Activated naive CD4-positive, alpha-beta T cell (primary cell): ENCODE measurements at places on chromosomes 2 and 18.

- DNase-seq = no peak
Observed at GRCh38 chr2:120241684-120242083, 11.0 kb upstream of the RALB start.

DNA sequence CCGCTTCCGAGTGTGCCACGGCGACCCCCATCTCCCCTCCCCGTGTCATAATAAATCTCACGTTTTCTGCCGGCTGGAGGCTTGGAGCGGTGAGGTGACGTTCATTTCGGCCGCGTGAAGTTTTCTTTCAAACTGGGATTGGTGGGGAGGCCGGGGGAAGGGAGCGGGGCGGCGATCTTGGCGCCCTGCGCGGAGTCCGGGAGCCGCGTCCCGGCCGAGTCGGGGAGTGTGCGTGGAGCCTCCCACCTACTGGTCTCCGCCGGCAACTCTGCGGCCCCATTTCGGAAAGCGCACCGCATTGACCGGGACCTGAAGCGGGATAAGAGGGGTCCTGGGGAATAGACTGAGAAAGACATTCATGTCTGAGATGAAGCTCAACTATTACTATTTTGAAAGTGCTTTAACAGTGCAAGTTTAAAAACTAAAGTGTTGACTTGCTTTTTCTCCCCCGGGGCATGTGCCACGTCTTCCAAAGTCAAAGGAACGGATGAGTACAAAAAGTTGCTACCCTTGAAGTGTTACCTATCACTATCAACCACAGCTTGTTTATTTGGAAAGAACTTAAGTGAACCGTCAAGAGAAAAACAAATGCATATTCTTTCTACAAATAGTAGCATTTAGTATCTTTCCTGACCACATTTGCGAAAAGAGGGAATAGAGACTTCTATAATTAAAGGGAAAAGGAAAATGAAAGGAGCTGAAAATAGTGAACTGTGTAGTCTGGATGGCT is 818 bp upstream of the IKZF2 start:
- no peak for DNase-seq

DNA sequence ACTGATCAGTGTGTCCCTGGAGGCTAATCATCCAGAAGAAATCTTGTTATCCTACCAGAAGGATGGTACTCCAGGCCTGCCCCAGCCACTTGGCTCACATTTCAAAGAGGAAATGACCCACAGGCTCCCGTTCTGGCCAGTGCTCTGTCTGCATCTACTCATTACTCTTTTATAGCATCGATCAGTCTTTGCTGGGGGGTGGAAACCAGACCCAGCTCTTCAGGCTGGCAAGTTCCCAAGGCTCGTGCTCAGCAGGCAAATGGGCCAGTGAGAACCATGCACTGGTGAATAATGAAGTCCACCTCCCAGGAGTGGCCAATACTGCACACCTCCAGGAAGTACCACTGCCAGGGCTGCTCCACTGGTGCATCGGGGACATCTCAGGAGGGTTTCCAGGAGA is 38.8 kb downstream of the DNER start:
- DNase-seq = no peak

GRCh38 chr18:8997634-8998033 is 104.9 kb upstream of the NDUFV2 start:
- no peak for DNase-seq

- no peak for DNase-seq
Observed at GRCh38 chr2:217478831-217479455, 523.9 kb downstream of the TNS1 start.

GRCh38 chr2:170224692-170225294 is 46.8 kb downstream of the MYO3B start:
- DNase-seq = no peak

DNA sequence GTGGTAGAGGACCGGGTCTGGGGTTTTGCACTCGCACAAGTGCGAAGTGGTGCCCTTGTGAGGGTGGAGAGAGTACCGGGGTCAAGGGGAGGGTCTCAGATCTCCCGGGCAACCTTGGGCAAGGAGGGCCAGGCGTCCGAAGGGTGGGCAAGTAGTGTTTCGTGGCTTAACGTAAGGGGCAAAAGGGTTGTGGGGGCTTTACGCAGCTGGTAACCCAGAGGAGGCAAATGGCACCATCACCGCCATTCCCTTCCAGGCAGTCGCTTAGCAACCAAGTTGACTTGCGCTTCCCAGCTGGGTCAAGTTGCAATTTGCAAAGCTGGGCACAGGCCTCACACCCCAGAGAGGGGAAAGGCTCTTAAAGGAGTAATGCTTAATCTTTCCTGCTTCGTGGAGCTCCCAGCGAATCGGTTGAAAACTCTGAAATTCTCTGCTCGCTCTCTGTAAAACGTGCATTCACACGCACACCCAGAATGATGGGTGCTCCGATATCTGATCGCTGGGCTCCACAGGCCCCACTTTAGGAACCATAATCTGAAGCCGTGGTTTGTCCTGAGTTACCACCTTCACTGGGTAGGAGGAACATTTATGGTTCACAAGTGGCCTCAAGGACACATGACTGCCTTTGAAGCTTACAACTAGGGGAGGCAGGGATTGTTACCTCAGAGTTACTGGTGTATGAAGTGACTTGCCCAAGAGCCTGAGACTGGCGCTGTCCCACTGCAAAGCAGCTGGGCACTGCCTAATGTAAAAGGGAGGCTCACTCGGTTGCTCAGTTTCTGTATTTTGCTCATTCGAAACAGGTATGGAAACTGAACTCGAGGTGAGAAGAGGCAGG is 127.9 kb downstream of the UXS1 start:
- DNase-seq = no peak

DNA sequence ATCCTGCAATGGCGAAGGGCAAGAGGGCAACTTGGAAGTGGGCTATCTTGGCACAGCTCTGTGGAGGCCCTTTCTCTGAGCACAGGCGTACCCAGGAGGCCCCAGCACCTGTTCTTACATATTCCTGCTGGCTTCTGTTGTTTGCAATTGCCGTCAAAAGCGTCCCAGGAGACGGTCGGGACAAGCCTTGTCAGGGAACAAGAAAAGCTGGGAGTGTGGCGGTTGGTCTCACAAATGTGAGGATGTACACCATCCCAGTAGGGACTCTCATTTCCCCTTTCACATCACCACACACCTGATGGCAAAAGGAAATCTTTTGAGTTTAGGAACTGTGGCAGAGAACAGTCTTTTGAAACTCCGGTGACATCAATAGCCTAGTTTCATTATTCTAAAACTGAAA is 94.7 kb upstream of the EFEMP1 start:
- DNase-seq = no peak

GRCh38 chr2:240877460-240878340 is 9.1 kb downstream of the AGXT start:
- DNase-seq = no peak

GRCh38 chr2:69836316-69836715 is 6.9 kb downstream of the GMCL1 start:
- no peak for DNase-seq

GRCh38 chr2:71348302-71348701 is 16.7 kb downstream of the ZNF638 start:
- no peak for DNase-seq
